Activated CD8-positive, alpha-beta T cell treated with anti-CD3 and anti-CD28 coated beads, Interleukin-2, amount 10 ng/mL, durations not matched to agents 7 days and 5 days (primary cell): ENCODE measurements at places on chromosomes 2 and 18.

DNA sequence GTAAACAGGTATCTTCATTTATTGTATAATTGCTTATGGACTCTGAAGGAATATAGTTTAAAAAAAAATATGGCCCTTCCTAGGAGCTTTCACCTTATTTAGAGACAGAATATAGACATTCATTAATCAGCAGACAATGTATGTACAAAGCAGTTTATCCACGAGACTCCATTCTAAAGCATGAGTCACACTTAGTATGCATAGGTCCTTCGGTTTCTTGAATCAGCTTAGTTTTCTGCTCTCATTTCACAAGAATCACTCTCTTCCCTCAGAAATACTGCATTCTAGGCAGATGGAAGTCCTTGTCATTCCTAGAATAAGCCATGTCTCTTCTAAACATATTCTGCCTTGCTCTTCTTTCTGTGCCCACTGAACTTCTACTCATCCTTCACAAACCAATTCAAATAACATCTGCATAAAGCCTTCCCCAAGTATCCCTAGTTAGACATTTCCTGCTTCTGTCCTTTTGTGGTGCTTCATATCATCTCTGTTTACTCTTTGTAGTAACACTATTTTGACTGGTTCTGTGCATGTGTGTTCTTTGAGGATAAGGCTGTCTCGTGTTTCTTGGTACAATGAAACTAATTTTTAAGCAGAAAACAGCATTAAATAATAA lies 84.5 kb downstream of the PTRHD1 start:
- H3K36me3 ChIP-seq, result peaks cover 6% of the 10 kb centered on the region
- H3K4me1 ChIP-seq, result no peaks in the 10 kb centered on the region
- no peak overlapping the region for H3K4me3 ChIP-seq
- no peak overlapping the region for H3K27ac ChIP-seq
- H3K27me3 ChIP-seq, result no peaks in the 10 kb centered on the region
- no peak for DNase-seq

DNA sequence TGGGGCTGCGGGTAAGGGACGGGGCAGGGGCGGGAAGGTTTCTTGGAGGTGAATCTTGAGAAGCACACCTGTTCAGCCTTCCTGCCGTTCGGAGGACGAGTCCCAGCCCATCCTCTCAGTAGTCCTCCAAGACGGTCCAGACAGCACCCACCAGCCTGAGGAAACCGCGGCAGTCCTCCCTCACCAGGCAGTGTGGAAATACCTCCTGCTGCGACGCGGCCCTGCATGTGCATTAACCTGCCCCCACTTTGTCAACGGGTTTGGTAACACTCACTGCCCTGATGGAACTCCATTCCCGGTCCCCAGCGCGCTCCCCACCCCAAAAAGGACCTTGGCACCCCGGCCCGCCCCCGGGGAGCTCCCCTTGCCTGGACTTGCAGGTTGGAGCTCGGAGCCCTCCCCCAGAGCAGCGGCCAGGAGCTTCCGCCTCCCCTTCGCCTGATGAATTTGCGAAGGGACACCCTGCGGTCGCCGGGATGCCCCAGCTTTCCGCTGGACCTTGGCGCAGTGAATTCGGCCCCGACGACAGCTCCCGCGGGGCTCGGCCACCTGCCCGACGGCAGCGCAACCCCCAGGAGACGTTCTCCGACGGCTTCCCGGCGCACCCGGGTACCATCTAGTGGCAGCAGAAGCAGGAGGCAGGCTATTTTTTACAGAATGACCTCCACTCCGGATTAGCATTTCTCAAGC lies 31.5 kb downstream of the ACVR1C start:
- peaks cover 12% of the 10 kb centered on the region for H3K4me1 ChIP-seq
- peak overlapping the region; percentile 62 for H3K4me3 ChIP-seq
- peak; percentile 69 for DNase-seq
- H3K27me3 ChIP-seq, result peaks cover 18% of the 10 kb centered on the region
- H3K36me3 ChIP-seq, result no peaks in the 10 kb centered on the region
- no peak overlapping the region for H3K27ac ChIP-seq

DNA sequence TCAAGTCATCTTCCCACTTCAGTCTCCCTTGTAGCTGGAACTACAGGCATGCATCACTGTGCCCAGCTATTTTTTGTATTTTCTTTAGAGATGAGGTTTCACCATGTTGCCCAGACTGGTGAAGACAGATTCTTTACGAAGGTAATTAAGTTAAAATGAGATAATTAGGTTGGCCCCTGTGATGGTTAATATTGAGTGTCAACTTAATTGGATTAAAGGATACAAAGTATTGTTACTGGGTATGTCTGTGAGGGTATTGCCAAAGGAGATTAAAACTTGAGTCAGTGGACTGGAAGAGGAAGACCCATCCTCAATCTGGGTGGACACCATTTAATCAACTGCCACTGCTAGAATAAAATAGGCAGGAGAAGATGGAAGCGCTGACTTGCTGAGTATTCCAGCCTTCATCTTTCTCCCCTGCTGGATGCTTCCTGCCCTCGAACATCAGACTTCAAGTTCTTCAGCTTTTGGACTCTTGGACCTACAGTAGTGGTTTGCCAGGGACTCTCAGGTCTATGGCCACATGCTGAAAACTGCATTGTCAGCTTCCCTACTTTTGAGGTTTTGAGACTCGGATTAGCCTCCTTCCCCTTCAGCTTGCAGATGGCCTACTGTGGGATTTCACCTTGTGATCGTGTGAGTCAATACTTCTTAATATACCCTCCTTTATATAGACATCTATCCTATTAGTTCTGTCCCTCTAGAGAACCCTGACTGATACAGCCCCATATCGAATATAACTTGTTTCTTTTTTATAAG lies 269.1 kb downstream of the TMX3 start:
- no peaks in the 10 kb centered on the region for H3K36me3 ChIP-seq
- DNase-seq, result no peak
- no peaks in the 10 kb centered on the region for H3K27me3 ChIP-seq
- H3K4me3 ChIP-seq, result no peak overlapping the region

GRCh38 chr2:1378456-1379150 lies 34.7 kb upstream of the TPO start:
- no peaks in the 10 kb centered on the region for H3K36me3 ChIP-seq
- H3K4me3 ChIP-seq, result no peak overlapping the region
- no peaks in the 10 kb centered on the region for H3K4me1 ChIP-seq
- H3K27me3 ChIP-seq, result no peaks in the 10 kb centered on the region
- no peak overlapping the region for H3K27ac ChIP-seq

GRCh38 chr2:241109210-241110088 lies 7.4 kb upstream of the MTERF4 start:
- H3K27ac ChIP-seq, result peak overlapping the region; percentile 97
- H3K27me3 ChIP-seq, result no peaks in the 10 kb centered on the region
- no peak for DNase-seq
- H3K4me3 ChIP-seq, result peak overlapping the region; percentile 59

GRCh38 chr2:227188292-227188691 lies 23.9 kb downstream of the COL4A3 start:
- no peak overlapping the region for H3K27ac ChIP-seq
- no peaks in the 10 kb centered on the region for H3K4me1 ChIP-seq
- no peak overlapping the region for H3K4me3 ChIP-seq
- no peak for DNase-seq
- peaks cover 11% of the 10 kb centered on the region for H3K27me3 ChIP-seq
- H3K36me3 ChIP-seq, result no peaks in the 10 kb centered on the region

- peaks cover 12% of the 10 kb centered on the region for H3K27me3 ChIP-seq
- H3K27ac ChIP-seq, result no peak overlapping the region
- no peaks in the 10 kb centered on the region for H3K36me3 ChIP-seq
Observed at GRCh38 chr2:170322140-170322766, 144.3 kb downstream of the MYO3B start.

DNA sequence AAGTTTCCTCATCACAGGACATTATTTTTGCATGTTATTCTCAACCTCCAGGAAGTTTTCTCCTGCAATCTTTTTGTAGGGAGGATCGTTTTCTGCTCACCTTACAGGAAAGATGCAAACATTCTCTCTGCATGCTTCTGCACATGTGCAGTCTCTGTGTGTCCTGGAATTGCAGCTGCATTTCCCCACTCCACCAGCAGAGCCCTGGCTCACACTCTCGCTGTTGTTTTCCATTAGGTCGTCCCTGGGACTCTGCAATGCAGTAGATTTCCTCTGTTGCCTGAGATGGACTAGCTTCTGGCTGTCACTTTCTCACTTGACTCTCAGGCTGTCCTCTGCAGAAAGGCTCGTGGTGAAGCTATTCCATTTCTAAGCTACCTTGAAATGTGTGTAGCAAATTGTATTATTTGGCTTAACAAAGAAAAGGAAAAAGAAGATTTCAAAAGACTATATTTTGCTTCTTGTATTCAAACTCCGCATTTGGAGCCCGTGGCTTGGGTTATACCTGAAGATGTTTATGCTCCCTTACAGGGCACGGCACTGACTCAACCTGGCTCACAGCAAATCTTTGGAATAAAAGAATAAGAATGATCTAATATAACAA lies 346.7 kb downstream of the RAD51AP2 start:
- H3K4me1 ChIP-seq, result no peaks in the 10 kb centered on the region
- no peak for DNase-seq
- H3K27ac ChIP-seq, result no peak overlapping the region
- no peak overlapping the region for H3K4me3 ChIP-seq
- no peaks in the 10 kb centered on the region for H3K36me3 ChIP-seq

DNA sequence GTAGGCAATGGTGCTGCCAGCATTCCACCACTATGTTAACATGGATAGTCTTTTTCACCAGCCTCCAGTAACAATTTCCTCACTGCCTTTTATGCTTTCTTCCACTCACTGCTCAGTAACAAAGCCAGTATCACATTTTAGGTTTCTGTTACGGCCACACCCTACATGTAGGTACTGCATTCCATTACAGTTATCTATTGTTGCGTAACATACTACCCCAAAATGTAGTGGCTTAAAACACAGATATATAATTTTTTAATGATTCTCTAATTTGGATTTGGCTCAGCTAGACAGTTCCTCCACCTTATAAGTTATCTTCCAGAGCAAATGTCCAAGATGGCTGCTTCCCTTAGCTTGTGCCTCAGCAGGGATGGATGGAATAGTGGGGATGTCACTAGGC lies 498.7 kb upstream of the ACVR2A start:
- no peaks in the 10 kb centered on the region for H3K4me1 ChIP-seq
- H3K4me3 ChIP-seq, result no peak overlapping the region

- H3K27me3 ChIP-seq, result peaks cover 9% of the 10 kb centered on the region
- H3K27ac ChIP-seq, result peak overlapping the region; percentile 11
- H3K36me3 ChIP-seq, result no peaks in the 10 kb centered on the region
- H3K4me1 ChIP-seq, result peaks cover 15% of the 10 kb centered on the region
- no peak overlapping the region for H3K4me3 ChIP-seq
Observed at GRCh38 chr2:110101901-110102803, 13.5 kb downstream of the MALL start.

DNA sequence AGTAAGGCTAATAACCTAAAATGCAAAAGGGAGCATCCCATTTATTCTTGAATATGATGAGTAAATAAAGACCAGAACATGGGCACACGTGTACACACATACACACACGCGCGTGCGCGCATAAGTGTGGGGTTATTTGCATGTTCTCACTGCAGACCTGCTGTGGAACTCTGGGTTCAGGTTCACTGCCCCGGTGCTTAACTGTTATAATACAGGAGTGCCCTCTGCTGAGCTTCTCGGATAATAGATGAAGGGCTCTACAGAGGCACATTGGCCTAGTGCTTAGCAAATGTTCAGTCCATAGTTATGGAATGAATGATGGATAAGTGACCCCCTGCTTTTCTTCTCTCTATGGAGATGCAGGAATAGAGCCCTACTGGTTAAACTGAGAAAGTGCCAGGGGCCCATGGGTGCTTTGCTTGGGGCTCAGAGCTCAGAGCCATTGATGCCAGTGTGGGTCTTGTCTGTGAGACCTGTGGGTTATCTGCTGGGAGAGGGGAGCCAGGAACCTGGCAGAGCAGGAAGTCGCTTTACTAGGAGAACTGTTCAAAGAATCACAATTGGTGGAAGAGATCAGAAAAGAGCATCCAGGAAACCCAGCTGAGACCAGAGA lies 3.6 kb upstream of the ARL4C start:
- peaks cover 31% of the 10 kb centered on the region for H3K4me1 ChIP-seq
- no peak overlapping the region for H3K27ac ChIP-seq
- DNase-seq, result peak; percentile 84
- peaks cover 16% of the 10 kb centered on the region for H3K27me3 ChIP-seq
- peaks cover 9% of the 10 kb centered on the region for H3K36me3 ChIP-seq

GRCh38 chr2:64342195-64343099 lies 111.5 kb upstream of the LGALSL start:
- H3K27ac ChIP-seq, result no peak overlapping the region
- H3K4me3 ChIP-seq, result no peak overlapping the region
- peaks cover 6% of the 10 kb centered on the region for H3K27me3 ChIP-seq
- H3K4me1 ChIP-seq, result peaks cover 8% of the 10 kb centered on the region
- no peaks in the 10 kb centered on the region for H3K36me3 ChIP-seq

- peaks cover 8% of the 10 kb centered on the region for H3K27me3 ChIP-seq
- peak overlapping the region; percentile 39 for H3K27ac ChIP-seq
- peaks cover 10% of the 10 kb centered on the region for H3K36me3 ChIP-seq
- H3K4me1 ChIP-seq, result peaks cover 45% of the 10 kb centered on the region
- H3K4me3 ChIP-seq, result no peak overlapping the region
Observed at GRCh38 chr2:239548451-239548871, 147.6 kb upstream of the HDAC4 start.

DNA sequence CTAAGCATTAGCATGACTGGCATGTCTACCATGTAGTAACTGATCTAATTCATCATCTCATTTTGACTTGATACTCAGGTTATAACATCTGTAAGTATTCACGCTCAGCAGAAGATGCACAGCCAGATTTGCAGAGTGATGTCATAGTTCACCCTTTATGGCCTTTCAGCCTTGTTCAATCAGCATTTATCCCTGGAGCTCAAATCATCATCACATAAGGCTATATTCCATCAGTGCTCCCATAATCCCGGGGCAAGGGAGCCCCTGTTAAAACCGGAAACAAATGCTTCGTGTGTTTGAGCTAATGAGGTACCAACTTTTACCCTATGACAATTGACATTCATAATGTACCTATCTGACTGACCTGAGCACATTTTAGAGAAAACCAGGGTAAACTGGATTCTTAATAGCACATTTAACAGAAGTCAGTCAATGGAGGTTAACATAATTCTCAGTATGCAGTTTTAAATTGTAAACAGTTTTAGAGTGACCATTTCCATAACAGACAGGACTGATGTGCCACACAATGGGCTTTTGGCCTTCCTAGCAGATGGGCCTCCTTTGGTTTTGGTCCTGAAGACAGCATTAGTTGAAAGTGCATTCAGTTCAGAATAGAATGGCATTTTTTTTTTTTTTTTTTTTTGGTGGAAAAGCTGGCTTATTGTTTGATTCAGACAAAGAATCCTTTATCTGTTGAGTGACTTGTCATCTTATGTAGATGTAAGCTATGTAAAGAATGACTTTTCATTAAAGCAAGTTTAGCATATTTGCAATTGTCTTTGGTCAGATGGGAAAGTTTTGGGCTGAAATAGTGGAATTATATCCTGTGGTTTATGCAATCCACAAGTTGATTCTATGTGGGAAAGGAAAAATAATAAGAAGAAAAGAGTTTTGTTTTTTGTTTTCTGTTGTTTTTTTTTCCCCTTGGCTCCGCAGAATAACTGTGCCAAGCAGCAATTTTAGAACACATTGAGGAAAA lies 866.0 kb upstream of the ACVR2A start:
- no peak overlapping the region for H3K27ac ChIP-seq
- H3K27me3 ChIP-seq, result no peaks in the 10 kb centered on the region
